Stimulated activated CD4-positive, alpha-beta T cell treated with anti-CD3 and anti-CD28 coated beads, Interleukin-12 subunit alpha, Interleukin-12 subunit beta, amount 100 ng/mL, for 48 hours (primary cell): ENCODE measurements at places on chromosomes 12 and 14.

- no peak for DNase-seq
Measured at GRCh38 chr12:106625976-106626375, 43.2 kb downstream of the RFX4 start.

DNA sequence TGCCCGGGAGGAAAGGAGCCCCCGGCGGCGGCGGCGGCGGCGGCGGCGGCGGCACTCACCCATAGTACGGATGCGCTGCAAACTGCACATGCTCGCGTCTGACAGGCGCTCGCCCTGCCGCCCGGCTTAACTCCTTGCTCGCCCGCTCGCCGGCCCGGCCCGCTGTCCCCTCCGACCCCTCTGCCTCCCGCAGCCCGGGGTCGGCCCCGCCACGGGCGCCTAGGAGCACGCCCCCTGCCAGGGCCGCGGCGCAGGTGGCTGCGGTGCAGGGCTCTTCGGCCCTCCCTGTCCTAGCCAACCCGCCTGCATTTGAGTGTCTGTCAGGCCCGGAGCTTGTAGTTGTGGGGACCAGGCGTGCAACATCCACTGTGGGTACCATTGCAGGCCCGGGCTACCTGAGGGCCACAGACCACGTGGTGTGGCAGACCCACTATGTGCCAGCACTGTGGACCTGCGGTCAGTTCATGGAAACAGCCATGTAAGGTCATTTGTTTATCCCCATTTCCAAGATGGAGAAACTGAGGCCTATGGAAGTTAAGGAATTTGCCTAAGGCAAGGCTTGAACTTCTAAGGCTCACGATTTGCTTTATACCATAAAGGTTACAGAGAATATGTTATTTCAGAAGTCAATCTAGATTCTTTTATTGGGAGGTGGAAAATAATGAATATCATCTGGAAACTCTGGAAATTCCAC is 17.6 kb upstream of the PLEKHH1 start:
- DNase-seq = no peak

DNA sequence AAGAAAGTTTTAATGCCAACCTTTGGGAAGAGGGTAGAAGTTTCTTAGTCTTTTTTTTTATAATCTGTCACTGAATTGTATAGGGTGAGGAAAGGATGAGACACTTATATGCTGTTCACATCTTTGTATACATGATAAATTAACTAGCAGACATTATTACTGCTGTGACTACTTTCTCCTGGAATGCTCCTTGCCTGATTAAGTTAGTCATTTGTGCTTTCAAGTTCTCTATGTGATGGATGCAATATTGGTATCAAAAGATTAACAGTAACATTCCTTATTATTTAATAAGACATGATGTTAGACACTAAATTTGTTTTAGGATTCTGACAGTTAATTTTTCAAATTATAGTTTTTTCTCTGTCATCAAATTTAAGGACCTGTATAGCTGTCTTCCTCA is 223.4 kb upstream of the GARIN2 start:
- DNase-seq = no peak

GRCh38 chr14:76138119-76138757 is 13.5 kb upstream of the GPATCH2L start:
- no peak for DNase-seq

- no peak for DNase-seq
Measured at GRCh38 chr12:98437166-98437565, 78.2 kb upstream of the TMPO start.

DNA sequence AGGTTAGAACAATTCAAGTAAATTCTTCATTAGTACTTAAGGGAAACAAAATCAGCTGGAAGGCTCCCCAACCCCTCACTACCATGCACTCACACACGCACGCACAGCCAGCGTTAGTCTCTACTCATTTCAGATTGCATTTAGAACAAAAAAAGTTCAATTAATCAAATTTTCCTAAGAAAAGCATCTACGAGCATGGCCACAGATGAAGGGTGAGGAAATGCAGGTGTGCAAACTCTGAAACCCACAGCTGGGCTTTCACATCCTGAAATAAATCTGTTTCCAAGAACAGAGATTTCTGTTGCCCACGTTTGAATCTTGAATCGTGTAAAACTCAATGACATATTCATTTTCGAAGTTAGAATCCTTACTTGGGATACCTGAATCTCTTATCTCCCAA is 62.6 kb downstream of the SEL1L start:
- no peak for DNase-seq

DNA sequence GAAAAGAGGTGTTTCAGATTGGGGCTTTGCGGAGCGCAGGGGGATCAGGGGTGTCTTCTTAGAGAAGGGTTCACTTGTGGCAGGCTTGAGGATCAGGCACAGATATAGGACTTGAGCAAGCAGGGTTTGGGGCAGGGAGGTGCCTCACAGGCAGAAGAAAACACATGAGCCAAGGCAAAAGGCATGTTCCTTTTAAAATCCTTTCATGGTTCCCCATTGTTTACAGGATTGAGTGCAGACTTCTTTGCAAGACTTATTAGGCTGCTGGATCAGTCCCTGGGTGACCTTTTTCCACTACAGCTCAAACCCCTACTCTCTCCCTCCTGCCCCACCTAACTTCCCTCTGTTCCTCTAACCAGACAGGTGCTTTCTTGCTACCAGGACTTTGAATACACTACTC is 19.7 kb downstream of the HSPB8 start:
- no peak for DNase-seq

- DNase-seq = no peak
Measured at GRCh38 chr12:65856521-65856920, 32.2 kb downstream of the HMGA2 start.

DNA sequence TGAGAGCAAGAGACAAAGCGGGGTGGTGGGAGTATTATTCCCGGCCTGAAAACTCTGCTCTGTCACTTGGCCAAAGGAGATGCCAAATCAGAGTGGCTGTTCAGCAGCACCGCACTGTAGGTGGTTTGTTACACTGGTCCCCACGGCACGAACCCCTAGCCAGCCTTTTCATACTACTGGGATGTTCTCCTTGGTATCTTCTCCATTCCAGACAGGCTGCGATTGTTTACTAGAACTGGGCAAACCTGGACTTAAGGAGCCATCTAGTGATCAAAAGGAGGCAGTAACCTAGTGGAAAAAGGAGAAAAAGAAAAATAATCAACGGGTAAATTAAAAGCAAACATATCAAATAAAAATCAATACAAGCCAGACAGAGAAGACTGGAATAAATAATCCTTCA is 58.9 kb upstream of the TMTC2 start:
- DNase-seq = no peak

- DNase-seq = no peak
Measured at GRCh38 chr12:100433701-100434100, 40.0 kb upstream of the NR1H4 start.

- DNase-seq = no peak
Measured at GRCh38 chr12:56202366-56202765, 13.1 kb upstream of the SMARCC2 start.

GRCh38 chr14:62954165-62954564 is 91.1 kb downstream of the KCNH5 start:
- DNase-seq = no peak

DNA sequence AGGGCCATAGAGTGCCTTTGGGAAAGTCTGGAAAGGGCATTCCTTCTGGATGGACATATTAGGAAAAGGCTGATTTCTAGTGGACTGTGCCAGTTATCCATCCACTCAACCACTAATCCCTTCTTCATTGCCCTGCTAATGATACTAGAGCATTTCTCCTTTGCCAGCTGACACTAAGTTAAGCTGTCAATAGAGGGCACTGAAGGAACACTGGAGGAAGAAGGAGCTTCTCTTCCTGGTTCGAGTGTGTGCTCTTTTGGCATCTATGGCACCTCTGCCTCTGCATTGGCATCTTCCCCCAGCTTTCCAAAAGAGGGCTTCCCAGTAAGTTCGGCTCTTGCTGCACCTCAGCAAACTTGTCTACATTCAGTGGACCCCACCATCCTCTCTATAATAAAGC is 165.4 kb downstream of the DERA start:
- DNase-seq = no peak

- no peak for DNase-seq
Measured at GRCh38 chr12:123934829-123935228, 37.8 kb downstream of the CCDC92 start.

DNA sequence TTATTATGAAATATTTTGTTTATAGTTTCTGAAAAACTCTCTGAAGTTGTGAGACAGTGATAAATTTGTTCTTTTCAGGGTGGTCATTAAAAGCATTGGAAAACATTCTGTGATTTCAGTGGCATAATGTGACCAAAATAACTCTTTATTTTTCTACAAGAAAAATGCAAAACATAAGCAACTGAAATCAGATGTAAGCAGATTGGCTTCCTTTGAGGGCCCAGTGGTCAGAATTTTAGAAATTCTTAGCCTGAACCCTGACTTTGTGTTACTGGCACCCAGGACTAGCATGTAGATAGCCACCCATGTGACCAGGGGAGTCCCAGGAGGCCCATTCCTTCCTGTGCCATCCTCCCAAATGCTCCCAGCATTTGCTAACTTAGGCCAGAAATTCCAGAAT is 145.6 kb upstream of the SLC38A2 start:
- DNase-seq = no peak

GRCh38 chr12:10554756-10555481 is 49.2 kb downstream of the EIF2S3B start:
- no peak for DNase-seq

- DNase-seq = no peak
Measured at GRCh38 chr14:36134038-36134437, 42.5 kb downstream of the PTCSC3 start.

DNA sequence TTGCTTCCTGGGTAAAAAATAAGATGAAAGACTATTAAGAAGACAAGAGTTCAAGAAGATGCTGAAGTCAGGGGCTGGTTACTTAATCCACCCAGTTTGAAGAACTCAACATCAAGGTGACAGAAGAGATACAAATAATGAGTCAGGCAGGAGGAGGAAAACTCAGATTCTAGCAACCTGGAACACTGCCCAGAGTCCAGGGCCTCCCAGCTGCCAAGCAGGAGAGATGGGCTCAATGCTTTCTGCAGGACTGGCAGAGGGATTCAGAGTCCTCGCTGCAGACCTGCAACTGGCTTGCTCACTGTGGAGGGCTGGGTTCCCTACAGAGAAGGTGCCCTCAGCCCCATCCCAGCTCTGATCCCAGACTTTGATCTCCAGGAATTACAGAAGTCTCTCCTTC is 28.6 kb upstream of the CEBPE start:
- no peak for DNase-seq

DNA sequence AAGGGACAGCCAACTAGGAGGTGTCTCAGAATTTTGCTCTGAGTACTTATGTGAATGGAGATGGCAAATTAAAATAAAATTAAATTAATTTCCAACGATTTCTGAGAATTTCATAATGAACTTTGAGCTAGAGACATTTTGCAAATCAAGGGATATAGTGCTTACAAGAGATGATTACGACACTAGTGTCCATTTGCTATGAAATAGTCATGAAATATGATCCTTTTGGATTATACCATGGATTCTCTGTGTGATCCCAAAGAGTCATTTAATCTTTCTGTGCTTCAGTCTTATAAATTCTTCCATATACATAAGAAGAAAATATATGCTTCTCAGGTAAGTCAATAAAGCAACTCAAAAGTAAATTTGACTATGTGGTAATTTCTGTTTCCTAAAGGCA is 240.6 kb downstream of the SLC25A21 start:
- DNase-seq = no peak

DNA sequence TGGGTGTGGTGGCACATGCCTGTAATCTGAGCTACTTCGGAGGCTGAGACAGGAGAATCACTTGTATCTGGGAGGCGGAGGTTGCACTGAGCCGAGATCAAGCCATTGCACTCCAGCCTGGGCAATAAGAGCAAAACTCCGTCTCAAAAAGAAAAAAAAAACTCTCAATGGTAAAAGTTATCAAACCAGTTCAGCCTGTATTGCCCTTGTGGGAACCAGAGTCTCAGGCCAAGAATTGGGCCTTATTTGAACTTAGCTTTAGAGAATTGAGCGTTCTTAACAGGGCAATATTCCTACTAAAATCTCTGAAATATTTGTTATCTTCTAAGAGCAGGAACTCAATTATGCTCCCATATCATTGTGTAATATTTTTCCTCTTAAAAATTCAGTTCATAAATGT is 7.7 kb upstream of the MDM2 start:
- no peak for DNase-seq

DNA sequence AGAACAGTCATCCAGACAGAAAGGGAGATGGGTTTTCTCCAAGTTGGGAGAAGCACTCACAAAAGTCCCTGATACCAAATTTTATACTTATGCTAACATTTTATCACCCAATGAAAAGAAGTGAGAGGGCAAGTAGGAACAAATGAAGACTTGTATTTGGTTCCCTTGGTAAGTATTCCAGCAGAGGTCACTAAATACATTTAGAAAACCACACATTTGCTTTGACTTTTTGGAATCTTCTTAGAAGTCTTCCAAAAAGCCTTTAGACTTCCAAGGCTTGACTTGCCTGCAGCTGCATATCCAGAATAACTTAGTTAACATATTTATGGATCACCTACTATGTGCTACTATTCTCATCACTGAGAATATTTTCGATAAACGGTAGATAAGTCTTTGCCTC is 3.1 kb upstream of the GYS2 start:
- no peak for DNase-seq

- no peak for DNase-seq
Measured at GRCh38 chr12:53737093-53737808, 10.0 kb upstream of the CALCOCO1 start.

- no peak for DNase-seq
Measured at GRCh38 chr14:61281186-61281947, at the start of gene TMEM30B. Gene TMEM30B, minus strand, starts transcription at chr14:61281338. Its CDS starts 191 bp downstream, at chr14:61281147.

DNA sequence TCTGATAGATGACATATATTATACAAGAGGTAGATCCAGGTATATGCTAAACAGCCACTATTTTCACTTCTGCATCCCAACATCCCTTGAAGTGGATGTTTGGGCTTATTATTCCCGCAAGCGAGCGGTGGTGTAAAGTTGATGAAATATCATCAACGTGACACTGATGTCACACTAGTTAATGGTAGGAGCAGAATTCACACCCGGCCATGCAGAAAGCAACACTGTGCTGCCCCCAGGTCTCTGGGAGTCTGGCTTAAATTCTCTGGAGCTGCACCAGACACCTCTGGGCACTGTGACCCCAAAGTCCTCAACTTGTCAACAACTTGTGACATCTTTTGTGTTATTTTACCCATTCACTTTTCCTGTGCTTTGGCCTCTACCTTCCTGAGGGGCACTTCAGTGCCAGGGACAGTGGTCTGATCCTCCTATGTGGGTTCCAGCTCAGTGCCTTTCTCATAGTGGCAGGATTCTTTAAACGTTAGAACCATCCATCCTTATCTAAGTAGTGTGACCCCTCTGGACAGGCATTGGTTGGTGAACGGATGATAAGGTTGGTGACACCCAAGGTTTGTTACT is 952 bp downstream of the DRAM1 start:
- DNase-seq = no peak

GRCh38 chr14:93348292-93348691 is 1.3 kb downstream of the COX8C start:
- DNase-seq = no peak

DNA sequence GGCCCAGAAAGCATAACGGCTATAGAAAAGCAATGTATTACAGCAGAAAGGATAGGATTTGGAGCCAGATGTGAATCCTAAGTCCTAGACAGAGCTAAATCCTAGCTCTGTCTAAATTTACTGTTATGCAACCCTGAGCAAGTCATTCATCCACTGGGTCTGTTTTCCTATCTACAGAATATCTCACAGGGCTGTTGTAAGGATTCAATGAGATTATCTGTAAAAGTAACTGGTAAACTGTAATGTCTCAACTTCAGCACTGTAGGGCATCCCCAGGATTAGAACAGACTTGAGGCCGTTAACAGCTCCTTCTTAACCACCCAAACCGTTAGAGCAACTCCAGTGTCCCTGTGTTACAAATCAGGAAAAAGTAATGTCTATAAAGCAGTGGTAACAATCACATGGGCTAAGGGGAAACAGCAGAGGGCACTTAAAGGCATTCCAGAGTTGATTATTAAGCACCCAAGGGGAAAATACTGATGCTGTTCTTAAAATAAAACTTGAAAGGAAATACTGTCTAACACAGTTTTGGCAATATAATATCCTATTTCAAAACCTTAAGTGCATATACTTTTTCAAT is 10.1 kb downstream of the GMFB start:
- no peak for DNase-seq
